ENCODE measurements at places on chromosomes 4 and X.

DNA sequence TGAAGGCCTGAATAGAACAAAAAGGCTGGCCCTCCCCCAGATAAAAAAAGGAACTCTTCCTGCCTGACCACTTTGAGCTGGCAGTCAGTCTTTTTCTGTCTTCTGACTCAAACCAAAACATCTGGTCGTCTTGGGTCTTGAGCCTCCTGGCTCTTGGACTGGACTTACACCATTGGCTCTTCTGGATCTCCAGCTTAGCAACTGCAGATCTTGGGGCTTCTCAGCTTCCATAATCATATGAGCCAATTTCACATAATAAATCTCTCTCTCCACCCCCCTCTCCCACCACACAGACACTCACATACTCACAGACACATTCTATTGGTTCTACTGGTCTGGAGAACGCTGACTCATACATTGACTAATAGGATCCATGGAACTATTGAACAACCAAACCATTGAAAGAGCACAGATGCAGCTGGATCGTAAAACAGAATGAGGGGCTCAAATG, 15.6 kb upstream of the CWH43 start:
- peak; percentile 86 for DNase-seq

GRCh38 chr4:76306882-76307659, 538 bp downstream of the STBD1 start:
- DNase-seq = peak; percentile 55

DNA sequence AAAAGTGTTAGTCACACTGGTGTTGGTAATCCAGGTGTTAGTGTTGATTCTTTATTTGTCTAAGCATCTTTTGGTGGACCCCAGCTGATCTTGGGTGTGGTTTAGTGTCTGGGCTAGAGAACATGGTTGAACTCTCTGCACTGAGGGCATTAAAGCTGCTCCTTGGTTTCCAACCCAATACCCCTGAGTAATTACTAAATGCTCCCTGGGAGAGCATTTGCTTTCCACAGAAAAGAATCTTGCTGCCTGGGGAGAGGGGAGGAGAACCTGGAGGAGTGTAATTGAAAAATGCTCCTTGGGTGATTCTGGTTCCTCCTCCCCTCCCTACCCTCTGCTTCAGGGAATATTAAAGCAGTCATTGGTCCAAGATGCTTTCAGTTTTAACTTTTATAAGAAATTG, 3.1 kb downstream of the GUCY1B1 start:
- DNase-seq = no peak

GRCh38 chrX:68534691-68535090, 35.8 kb downstream of the YIPF6 start:
- DNase-seq = no peak

DNA sequence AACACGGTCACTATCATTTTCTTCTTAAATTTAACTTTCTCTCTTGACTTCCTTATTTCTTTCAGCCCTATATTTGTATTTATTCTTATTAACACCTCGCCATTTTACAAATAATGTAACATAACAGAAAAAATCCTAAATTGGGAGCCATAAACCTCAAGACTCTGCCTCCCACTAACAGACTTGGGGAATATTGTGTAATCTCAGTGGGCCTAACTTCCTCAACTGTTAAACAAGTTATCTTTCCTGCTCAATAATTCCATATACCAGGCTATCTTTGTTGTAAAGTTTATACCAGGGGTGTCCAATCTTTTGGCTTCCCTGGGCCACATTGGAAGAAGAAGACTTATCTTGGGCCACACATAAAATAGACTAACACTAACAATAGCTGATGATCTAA, 26.2 kb downstream of the PRSS12 start:
- DNase-seq = no peak

GRCh38 chrX:139851730-139852129, 81.1 kb downstream of the ATP11C start:
- DNase-seq = peak; percentile 86

- DNase-seq = no peak
Measured at GRCh38 chrX:117325706-117326105, 790.9 kb downstream of the KLHL13 start.

- DNase-seq = no peak
Measured at GRCh38 chr4:14431155-14432134, 570.8 kb upstream of the CPEB2 start.

DNA sequence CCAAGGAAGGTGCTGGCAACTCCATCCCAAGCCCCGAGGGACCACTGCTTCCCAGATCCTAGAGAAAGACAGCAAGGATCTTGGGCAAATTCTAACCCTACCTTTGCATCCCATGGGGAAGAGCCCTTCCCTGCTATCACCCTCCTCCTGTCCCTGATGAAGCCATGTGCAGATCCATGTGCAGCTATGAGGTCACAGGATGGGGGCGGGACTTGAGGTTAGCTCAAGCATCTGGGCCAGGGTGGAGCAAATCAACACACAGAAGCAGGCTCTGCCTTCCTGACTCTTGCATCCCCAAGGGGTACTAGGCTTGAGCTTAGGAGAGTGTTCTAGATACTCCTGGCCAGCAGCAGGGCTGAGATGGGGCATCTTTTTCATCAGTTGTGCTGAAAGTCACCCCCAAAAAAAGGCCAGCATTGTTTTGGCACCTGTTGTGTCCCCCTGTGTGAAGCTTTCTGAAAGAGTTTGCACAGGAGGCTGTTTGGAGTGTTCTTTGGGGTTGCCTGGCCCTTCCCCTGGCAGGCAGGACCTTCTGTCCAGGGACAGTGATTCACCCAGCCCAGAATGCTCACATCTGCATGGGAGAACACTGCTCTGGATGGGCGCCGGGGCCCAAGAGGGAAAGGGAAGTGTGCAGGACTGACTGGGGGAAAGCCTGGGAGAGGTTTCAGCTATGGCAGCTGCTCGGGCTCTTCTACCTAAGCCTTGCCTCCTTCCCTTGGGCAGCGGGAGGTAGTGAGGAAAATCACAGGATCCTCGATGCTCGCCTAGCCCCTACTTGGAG, 50.8 kb downstream of the PRPS1 start:
- peak; percentile 66 for DNase-seq

DNA sequence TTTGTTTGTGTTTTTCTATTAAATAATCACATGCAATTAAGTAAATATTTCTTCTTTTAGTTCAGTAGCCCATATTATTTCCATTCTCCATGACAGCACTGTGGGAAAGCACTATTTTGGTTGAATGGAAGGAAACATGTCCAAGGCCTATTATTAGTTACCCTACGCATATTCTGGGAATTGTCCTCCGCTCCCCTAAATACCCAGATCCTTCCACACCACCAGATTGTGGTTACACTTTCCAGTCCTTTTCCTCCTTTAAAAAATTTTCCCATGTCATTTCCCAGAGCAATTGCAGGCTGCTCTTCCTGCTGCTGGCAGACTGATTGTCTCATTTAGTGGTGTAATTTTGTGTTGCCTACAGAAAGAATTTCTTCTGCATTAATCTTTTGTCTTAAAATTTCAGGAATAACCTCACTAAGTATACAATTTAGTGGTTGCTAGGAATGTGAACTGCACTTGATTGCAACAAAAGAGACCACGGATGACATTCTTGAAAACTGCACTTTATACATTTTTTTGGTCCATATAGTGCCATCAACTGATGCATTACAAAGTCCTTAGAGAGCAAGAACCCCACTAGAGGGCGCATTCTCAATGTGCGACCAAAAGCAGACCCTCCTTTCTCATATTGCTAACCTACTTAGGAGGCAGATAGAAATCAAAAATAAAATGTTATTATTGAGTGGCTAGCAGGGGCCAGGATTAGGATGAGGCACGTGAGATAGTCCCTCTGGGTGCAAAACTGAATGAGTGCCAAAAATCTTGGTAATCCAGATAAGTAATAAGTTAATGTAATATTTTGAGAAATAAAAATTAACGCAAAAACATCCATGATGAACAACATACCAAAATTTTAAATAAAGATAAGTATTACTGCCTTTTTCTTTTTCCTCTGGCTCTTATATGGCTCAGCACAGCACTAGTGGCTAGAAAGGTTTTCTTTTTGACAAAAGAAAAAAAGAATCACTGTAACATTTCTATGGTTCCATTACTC, 98.8 kb upstream of the IQCM start:
- peak; percentile 65 for DNase-seq

GRCh38 chr4:7781366-7781765, 158.3 kb downstream of the AFAP1 start:
- DNase-seq = peak; percentile 85

GRCh38 chr4:53592686-53593501, 1.6 kb upstream of the LNX1 start:
- DNase-seq = no peak
